ENCODE measurements at places on chromosomes 16 and 17.

DNA sequence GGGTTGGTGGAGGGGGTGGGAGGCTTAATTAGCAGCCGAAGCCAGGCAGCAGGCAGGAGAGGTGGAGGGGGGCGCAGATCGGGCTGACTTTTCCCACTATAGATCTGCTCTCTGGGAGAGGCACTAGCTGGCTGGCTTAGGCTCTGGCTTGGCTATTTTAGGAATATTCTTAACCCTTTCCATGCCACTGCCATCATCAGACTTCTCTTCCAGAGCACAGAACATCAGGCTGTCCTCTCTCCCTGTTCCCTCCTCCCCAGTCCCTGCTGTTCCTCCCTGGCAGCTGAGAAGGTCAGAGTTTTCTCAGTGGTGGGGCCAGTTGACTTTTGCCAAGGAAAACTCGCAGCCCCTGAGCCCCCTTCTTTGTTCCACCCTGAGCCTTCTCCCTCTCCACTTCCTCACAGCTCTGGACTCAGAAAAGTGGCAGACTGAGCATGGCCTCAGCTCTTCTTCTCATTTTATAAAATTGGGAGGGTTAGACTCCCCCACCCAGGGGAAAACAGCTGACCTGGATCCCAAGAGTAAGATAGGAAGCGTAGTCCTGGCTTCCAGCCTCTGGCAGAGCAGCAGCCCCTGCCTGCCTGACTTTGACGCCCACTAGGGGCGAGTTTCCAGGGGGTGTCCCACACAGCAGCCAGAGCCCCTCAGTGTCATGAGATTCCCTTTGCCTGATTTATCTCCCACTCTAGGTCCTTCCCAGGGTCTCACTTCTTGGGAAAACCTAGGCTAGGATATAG is 9.9 kb upstream of the C1QL1 start:
- no peak for DNase-seq

DNA sequence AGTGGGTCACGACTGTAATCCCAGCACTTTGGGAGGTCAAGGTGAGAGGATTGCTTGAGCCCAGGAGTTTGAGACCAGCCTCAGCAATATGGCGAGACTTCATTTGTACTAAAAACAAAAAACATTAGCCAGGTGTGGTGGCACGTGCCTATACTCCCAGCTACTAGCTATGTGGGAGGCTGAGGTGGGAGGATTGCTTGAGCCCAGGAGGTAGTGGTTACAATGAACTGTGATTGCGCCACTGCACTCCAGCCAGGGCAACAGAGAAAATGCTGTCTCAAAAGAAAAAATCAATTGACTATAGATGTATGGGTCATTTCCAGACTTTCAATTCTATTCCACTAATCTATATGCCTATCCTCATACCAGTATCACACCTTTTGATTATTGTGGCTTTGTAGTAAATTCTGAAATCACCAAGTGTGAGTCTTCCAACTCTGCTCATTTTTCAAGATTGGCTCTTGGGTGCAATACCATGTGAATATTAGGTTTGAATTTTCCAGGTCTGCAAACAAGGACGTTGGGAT is 27.2 kb upstream of the CEP20 start:
- no peak for DNase-seq

DNA sequence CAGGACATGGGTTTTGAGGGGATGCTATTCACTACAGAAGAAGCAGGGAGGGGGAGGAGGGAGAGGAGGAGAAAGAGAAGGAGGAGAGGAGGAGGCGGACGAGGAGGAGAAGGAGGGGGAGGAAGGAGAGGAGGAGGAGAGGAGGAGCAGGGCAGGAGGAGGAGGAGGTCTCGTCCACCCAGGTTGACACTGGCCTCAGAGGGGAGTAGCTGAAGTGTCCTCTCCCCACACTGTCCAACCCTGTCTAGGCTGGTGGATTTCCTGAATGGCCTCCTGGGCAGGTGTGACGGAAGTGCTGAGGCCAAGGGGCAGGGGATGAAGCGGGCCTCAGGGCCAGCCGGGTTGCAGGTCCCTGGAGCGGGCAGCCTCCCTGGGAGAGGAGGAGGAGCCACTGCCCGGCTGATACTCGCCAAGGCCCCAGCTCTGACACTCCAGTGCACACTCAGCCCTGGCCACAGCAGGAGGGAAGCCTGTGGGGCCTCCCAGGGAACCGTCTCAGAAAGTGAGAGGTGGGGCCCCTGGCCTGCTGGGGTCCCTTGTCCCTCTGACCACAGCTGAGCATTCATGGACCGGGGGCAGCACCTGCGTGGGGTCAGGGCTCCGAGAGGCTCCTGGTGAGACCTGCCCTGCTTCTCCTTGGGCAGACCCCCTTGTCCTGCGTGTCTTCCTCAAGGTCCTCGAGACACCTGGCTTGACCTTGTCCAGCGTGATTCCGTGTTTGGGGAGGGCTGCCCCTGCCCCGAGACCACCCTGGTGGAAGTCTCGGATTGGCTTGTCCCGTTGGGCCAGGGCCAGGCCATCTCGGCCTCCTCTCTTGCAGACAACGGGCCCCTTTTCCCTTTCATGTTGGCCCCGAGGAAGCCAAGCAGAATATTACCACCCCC is 200.6 kb upstream of the CIBAR2 start:
- DNase-seq: no peak

DNA sequence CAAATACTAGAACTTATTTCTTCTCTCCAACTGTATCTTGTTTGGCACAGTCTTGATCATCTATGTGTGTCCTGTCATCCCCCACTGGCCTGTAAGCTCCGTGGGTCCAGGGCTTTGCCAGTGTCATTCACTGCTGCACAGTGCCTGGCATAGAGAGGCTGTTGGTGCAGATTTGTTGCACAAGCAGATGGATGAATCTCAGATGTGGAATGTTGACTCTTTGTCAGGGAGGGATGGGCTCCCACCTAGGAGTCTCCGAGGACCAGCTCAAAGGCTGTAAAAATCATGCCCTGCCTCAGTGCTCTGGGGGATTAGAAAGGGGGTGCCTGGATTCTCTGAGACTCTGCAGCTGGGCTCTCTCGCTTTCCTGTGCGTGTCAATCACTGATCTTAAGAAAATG is 60.6 kb downstream of the RAB11FIP4 start:
- DNase-seq: no peak

Data from NCI-H1930 (cell line).